ENCODE measurements at places on chromosomes 2 and 18. TPM values are rescaled to one million over a fixed set of nuclear protein-coding genes. Genes with fewer than 3 reads are reported as not detected.
A peak's percentile ranks its signal among the peaks of the same experiment; 100 is the strongest.

DNA sequence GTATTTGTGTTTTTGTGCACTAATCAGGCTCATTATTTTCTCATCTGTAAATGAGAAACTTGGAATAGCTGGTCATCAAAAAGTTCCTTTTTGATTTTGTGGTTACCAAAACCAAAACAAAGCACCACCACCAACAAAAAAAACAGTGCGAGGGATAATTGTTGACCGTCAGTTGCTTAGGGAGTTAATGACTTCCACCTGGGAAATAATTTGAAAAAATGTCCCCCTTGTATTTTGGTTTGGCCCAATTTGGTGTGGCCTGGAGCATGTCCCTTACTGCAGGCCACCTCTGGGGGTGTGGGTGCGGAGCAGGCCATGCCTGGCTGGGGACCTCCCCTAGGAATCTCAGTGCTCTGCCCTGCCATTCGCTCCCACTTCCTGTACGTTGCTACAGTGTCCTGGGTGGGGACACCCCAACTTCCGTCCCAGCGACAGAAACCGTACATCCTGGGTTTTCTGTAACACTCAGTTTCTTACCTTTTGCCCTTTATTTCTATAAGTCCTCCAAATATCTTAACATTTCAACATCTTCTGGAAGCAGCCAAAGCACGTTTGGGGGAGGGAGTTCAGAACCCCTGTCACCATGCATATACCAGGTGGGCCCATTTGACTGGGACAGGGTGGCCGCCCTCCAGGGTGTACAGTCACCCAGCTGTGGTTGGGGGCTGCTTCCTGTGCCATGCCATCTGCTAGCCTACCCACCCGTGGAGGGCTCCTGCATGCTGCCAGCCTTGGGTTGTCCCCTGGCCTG lies 31.3 kb downstream of the NCK2 start:
- DNase-seq: no peak

The SMAD7 gene
- polyA plus RNA-seq: 7.5 TPM

DNA sequence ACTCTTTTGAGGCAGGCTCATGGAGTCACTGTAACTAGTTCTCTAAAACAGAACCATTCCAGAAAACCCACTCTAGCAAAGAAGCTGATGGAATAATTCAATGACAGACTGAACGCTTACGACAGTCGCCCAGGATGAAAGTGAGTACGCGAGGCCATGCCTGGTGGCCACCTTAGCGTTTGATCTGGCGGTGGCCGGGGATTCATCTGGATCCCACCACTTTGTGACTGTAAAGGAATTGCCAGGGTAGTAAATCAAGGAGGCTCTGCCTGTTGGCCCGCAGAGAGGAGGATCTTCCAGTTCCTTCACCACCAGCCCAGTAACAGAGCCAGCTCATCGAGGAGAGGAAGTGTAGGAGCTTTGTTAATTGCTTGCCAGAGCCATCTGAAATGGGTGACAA lies 34.6 kb downstream of the GREB1 start:
- DNase-seq: no peak

The POTEC gene
- 10.8 TPM for polyA plus RNA-seq

The HOXD4 gene
- polyA plus RNA-seq: 2.7 TPM

- peak; percentile 60 for DNase-seq
These were observed 17.3 kb downstream of the ZBTB7C start for GRCh38 chr18:48391868-48392267.

Data from testis (tissue), 5 donors.